ENCODE measurements at places on chromosomes 3 and 15.
A peak's percentile ranks its signal among the peaks of the same experiment; 100 is the strongest.

GRCh38 chr15:41659855-41660234 is 360 bp upstream of the MGA start:
- DNase-seq = no peak

- DNase-seq = no peak
Measured at GRCh38 chr3:107001635-107002034, 375.6 kb upstream of the CCDC54 start.

DNA sequence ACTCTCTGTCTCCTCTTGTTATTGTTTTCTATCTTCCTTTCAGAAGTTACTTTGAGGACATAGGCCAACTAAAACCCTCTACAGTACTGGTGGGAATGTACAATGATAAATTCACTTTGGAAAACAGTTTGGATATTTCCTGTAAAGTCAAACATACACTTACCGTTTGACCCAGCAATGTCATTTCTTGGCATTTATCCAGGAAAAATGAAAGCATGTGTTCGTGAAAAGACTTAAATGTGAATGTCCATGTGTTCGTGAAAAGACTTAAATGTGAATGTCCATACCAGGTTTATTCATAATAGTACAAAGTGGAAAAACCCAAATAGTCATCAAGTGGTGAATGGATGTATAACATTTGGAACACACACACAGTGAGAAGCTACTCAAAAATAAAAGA is 361.5 kb upstream of the DPH6 start:
- no peak for DNase-seq

DNA sequence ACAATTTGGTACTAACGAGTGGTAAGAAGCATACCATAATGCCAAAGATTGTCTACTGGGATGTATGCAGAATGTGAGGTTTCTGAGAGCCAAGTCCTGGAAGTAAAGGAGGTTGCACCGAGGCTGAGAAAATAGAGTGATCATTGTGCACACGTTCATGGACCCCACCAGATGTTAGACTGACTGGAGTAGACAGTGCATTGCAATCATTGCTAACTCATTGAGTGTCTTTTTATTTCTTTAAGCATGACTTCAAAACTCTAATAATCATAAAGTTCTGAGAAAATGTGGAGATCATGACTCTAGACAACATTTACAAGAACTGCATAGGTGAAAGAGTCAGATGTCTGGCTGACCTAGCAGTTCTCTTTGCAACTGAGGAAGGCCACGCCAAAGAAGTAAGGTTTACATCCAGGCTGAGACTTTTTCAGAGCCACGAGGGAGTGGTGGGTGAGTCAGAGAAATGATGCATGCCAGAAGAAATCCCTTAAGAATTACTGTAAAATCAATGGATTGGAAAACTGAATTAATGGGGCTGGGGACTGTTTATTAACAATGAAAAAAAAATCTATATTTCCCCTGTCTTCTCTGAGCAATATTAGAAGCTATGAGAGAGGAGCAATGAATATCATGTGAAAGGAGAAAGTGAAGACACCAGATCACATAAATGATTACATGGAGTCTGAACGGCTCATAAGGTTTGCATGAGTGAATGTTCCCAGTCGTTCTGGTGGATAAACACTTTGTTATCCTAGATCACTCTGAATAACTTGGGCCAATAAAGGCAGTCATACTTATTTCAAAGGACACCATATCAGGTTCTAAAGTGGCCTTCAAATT is 76.0 kb upstream of the SLC25A26 start:
- DNase-seq = no peak

GRCh38 chr3:153293265-153293664 is 131.2 kb downstream of the RAP2B start:
- DNase-seq = no peak

- DNase-seq = no peak
Measured at GRCh38 chr3:53493963-53494791, at the start of gene CACNA1D. CACNA1D (plus strand) TSS chr3:53494611; CDS start chr3:53495167, 556 bp downstream.

DNA sequence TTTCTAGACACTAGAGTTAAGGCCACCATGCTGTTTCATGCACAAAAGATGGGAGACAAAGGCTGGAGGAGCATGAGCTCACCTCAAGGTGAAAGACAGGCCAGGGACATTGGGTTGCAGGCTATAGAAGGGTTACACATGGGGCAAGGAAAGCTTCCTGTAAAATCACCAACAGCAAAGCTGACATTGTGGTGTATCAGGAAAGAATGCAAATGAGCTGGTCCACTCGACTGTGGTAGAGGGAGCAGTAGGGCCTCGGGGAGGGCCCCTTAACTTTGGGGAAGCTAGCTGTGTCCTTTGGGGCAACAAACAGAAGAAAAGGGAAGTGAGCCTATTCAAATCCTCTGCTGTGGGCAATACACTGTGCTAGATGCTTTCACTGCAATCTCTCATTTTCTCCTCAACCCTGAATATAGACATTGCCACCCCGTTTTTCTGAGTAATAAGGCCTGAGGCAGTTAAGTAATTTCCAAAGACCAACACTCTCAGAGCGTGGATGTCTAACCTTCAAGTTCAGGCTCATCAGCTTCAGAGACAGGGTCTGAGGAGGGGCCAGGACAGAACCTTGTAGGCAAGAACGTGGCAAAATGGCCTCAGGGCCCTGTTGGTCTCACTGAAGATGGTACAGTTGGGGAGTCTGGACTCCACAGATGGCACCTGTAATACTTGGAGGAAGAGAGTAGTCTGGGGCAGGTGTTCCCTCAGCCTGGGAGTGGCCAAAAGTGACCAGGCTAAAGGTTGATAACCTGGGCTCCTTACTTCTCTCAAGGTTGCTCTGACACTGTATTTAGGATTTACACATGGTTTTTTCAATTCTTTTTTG is 24.1 kb downstream of the CX3CR1 start:
- DNase-seq = no peak

GRCh38 chr15:71893691-71894090 is 83.3 kb downstream of the NR2E3 start:
- no peak for DNase-seq

DNA sequence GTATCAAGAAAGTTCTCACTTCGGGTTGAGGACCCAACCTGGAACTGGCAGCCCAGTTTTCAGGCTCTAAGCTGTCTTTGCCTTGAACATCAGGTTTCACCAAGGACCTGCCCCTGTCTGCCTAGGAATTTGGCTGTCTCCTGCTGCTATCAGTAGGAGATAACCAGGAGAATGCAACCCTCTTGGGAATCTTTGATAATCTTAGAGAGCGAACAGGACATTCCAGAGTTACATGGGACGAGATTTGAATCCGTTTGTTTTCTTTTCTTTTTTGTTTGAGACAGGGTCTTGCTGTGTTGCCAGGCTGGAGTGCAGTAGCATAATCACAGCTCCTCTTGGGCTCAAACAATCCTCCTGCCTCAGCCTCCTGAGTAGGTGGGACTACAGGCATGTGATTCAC is 18.0 kb upstream of the EIF1B start:
- no peak for DNase-seq

- DNase-seq = no peak
Measured at GRCh38 chr3:123653221-123653682, 68.4 kb upstream of the HACD2 start.

DNA sequence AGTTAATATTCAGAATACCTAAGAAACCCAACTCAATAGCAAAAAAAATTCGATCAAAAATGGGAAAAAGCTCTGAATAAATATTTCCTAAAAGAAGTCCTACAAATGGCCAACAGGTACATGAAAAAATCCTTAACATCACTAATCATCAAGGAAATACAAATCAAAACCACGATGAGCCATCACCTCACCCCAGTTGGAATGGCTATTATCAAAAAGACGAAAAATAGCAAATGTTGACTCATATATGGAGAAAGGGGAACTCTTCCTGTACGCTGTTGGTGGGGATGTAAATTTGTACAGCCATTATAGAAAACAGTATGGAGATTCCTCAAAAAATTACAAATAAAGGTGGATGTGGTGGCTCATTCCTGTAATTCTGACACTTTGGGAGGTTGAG is 29.6 kb upstream of the SGO1 start:
- no peak for DNase-seq

DNA sequence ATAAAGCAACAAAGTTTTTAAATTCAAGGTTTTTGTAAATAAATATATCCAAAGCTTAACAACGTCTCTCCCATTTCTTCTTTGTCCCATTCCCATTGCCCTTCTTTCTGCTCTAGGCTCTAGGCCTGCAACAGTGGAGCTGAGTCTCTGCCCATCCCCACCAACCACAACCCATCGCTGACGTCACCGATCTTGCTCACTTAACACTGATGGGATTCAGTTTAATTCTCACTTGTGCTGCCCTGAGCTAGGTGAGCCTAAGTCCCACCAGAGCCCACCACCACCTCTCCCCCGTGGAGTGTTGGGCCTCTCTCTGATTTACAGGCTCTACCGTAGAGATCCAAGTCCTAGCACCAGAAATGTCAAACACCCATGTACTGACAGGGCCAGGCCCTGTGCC is 61.3 kb upstream of the RAB6B start:
- DNase-seq = no peak

DNA sequence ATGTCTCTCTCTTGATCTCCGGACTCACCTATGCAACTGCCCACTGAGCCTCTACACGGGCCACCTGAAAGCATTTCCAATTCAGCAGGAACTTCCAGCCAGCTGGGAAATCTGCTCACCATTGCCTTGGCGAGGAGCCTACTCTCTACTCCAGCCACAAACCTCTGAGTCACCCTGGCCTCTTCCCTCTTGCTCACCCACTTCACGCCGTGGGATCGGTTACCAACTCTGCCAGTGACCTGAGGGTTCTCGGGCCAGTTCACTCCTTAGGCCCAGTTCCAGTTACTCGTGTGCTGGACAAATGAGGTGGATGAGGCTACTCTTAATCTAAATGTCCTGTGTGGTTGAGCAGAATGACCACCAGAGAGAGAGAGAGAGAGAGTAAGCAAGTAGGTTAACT is 70.1 kb downstream of the CEMIP start:
- DNase-seq = no peak

DNA sequence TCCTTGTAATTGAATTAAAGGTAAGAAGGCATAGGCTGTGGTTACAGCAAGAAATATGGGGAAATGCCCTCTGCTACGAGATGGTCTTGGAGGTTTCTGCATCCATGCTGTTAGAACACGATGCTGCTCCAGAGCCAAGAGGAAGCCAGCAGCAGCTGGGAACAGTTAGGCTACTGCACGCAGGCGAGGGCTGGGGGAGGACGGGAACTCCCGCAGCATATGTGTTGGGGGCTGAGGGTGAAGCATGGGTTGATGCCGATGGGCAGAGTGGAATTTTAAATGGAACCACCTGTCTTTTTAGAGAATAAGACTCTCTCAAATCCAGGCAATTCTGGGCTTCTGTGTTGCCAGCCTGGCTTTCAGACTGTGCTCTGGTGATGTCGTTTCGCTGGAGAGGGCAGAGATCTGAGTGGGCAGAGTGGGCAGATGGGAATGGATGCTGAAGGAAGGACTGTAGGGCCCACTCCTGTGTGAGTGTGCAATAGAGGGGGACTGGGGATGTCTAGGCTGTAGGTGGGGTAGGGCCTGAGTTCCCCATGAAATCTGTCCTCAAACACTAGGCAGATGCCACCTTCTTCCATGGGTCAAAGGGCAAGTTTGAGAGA is 417.0 kb upstream of the TPM1 start:
- DNase-seq = no peak

DNA sequence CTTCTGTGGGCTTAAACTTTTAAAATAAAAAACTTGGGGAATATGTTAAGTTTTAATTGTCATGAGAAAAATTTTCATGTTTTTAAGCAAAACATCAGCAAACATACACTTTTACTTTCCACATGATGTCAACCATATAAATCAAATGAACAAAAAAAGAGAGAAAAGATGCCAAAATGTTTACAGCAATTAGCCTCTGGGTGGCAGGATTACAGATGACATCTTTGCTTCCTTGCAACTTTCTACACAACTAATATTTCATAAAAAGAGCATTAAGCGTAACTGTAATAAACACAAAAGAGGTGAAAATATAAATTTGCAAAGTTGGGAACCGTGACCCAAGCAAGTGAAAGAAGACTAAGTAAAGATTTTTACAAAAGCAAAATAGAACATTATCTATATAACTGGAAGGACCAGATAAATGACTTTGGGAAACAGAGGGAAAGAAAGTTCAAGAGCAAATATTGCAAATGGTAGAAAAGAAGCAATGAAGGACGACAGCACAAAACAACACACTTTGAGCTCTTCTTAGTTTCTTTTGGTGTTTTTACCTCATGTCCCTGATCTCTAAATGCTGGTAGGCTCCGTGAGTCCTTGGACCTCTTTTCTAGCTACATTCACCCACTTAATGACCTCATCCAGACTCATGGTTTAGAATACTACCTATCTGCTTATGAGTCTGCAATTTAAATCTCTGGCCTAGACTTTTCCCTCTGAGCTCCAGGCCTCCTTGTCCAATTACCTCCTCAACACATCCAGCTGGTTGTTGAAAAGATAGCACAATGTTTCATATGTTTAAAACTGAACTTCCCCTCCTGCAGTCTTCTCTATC is 9.4 kb downstream of the TP53BP1 start:
- DNase-seq = peak; percentile 61

GRCh38 chr3:50323614-50324199 is 1.2 kb upstream of the HYAL2 start:
- DNase-seq = no peak

- DNase-seq = peak; percentile 88
Measured at GRCh38 chr15:74392451-74392830, 25.0 kb upstream of the CYP11A1 start.

DNA sequence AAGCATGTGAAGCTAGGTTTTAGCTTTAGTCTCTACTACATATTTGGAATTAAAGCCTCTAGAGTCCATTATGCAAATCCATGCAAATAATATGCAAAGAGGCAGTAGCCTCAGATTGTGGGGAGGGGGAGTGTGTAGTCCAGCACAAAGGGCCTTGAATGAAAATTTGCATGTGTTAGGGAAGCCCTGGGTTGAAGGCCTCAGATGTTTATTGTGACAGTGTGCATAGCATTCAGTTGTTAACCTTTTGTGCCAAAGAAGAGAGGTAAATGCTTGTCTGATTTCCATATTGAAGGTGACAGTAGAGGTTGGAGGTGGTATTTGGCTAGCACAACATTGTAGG is 24.5 kb upstream of the BFSP2 start:
- no peak for DNase-seq

GRCh38 chr3:27147215-27147614 is 222.0 kb downstream of the NEK10 start:
- no peak for DNase-seq

- DNase-seq = no peak
Measured at GRCh38 chr15:77597804-77598453, 34.8 kb downstream of the LINGO1 start.

GRCh38 chr3:197454014-197454413 is 101.8 kb downstream of the BDH1 start:
- peak; percentile 18 for DNase-seq

DNA sequence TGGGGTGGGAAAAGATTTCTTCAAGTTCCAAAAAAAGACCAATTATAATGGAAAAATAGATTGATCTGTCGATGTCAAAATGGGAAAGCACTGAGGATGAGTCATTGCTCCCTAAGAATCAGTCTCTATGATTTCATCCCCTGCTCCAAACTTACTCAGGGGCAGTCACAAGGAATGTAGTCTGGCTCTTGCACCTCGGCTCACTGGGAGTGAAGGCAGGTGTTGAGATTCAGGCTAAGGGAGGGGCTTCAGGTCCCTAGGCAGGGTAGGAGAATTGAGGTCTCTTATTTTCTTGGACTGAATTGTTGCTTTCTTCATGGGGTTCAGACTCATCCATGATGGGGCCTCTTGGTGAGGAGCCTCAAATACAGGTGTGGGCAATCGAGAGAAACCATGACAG is 14.2 kb downstream of the ESYT3 start:
- no peak for DNase-seq

GRCh38 chr15:67311731-67312130 is 57.1 kb downstream of the IQCH start:
- no peak for DNase-seq

- no peak for DNase-seq
Measured at GRCh38 chr3:65988411-65989180, 50.1 kb downstream of the MAGI1 start.
